Sigmoid colon (tissue), 7 donors: ENCODE measurements at places on chromosomes 2 and 18. TPM values are rescaled to one million over a fixed set of nuclear protein-coding genes. Genes with fewer than 3 reads are reported as not detected.
A peak's percentile ranks its signal among the peaks of the same experiment; 100 is the strongest.

Gene ACTR2
- 91.8 TPM for total RNA-seq

Gene PIGN
- total RNA-seq: 18.4 TPM

Gene DNER
- 9.8 TPM for total RNA-seq

Gene MEIS1
- total RNA-seq: 133 TPM

Gene NPC1
- total RNA-seq: 34.9 TPM

Gene DLX2
- total RNA-seq: under 0.01 TPM

- H3K4me3 ChIP-seq: no peak overlapping the region
- no peaks in the 10 kb centered on the region for H3K36me3 ChIP-seq
- H3K27ac ChIP-seq: no peak overlapping the region
- H3K27me3 ChIP-seq: no peaks in the 10 kb centered on the region
These were observed 111.0 kb downstream of the RBM43 start for GRCh38 chr2:151150331-151151320.

DNA sequence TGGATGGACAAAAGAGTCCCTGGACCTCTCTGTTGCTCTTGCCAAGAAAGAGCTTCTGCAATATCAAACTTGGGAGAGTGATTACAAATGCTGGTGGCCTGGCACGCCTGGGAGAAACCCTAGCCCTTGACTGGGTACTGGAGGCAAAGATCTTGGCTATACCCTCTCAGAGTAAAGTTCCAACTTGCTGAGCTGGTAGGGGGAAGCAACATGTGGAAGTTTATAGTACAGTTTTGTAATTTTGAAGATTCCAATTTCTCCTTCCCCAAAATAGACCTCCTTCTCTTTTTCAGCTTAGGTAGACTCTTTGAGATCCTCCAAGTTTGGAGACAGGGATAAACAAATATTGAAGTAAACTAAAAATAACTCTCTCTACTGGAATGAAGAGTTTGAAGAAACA, 645.3 kb downstream of the NR4A2 start:
- no peak overlapping the region for H3K4me3 ChIP-seq
- no peaks in the 10 kb centered on the region for H3K4me1 ChIP-seq
- H3K36me3 ChIP-seq: no peaks in the 10 kb centered on the region
- DNase-seq: no peak
- no peak overlapping the region for H3K27ac ChIP-seq
- no peaks in the 10 kb centered on the region for H3K27me3 ChIP-seq

GRCh38 chr18:12034241-12035100, 53.2 kb downstream of the IMPA2 start:
- no peaks in the 10 kb centered on the region for H3K27me3 ChIP-seq
- H3K27ac ChIP-seq: no peak overlapping the region
- peak; percentile 57 for DNase-seq
- H3K36me3 ChIP-seq: no peaks in the 10 kb centered on the region
- no peak overlapping the region for H3K4me3 ChIP-seq

GRCh38 chr2:85854897-85855296, 33.9 kb downstream of the ST3GAL5 start:
- no peak overlapping the region for H3K4me3 ChIP-seq
- H3K27me3 ChIP-seq: no peaks in the 10 kb centered on the region
- H3K27ac ChIP-seq: no peak overlapping the region
- DNase-seq: no peak

DNA sequence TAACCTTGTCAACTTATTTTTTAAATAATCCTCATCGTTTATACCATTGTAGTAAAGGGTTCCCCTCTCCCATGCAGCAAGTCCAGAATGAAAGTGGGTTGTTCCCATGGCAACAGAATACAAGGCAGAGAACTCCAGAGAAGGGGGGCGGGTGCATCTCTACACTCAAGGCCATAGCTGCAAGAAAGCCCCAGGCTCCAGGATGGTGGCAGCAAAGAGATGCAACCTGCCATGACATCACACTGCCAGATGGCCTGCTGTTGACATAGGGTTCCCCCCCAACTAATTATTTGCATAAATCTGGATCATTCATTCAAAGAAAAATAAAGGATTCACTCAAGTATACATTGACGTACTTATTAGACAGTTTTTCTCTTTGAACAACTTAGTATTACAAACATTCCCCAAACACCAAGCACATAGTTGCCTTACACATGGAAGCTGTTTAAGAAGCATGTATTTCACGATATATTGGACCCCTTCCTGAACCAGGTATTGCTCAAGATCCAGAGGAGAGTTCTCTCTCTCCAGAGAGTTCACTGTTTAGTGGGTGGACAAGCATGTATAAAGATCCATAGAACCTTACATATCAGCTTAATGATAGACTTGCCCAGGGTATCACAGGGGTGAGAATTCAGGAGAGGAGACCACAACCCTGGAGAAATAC, 87.4 kb upstream of the KLF7 start:
- no peak for DNase-seq
- no peak overlapping the region for H3K4me3 ChIP-seq
- no peaks in the 10 kb centered on the region for H3K4me1 ChIP-seq
- no peak overlapping the region for H3K27ac ChIP-seq
- no peaks in the 10 kb centered on the region for H3K36me3 ChIP-seq

GRCh38 chr2:38380397-38381130, 3.5 kb upstream of the ATL2 start:
- H3K4me3 ChIP-seq: no peak overlapping the region
- DNase-seq: no peak
- H3K27me3 ChIP-seq: no peaks in the 10 kb centered on the region
- no peak overlapping the region for H3K27ac ChIP-seq
- peaks cover 15% of the 10 kb centered on the region for H3K4me1 ChIP-seq

GRCh38 chr2:42028571-42029148, 19.2 kb upstream of the PKDCC start:
- DNase-seq: no peak
- H3K4me1 ChIP-seq: no peaks in the 10 kb centered on the region
- H3K36me3 ChIP-seq: no peaks in the 10 kb centered on the region
- no peak overlapping the region for H3K27ac ChIP-seq
- H3K4me3 ChIP-seq: no peak overlapping the region

DNA sequence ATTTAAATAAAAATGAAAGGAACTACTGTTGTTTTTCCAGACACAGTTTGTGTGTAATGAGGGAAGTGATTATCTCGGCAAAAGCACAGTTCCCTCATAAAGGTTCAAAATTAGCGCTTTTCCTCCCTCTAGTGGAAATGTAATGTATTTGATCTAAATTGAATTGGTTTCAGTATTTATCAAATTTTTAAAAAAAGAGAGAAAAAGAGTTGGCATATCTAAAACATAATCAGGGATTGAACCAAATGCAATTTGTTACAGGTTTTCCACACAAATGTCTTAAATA, 37.5 kb downstream of the CMPK2 start:
- H3K4me1 ChIP-seq: peaks cover 24% of the 10 kb centered on the region
- no peak for DNase-seq
- no peak overlapping the region for H3K4me3 ChIP-seq
- H3K36me3 ChIP-seq: no peaks in the 10 kb centered on the region
- no peaks in the 10 kb centered on the region for H3K27me3 ChIP-seq

DNA sequence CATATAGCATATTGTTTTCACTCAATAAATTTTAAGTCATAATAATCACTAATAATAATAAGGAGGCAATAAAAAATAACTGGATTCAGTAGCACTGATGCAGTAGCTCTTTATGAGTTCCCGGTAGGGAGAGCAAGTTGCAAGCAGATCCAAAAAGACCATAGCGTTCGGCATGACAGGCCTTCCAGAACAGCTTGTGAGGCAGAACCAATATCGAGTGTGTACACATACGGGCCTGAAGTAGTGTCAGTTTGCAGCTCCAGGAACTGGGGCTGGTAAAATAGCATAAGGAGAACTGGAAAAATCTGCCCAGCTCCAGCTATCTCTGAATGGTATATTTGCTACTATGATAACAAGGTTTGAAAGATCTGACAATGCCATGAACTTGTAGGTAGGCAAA, 1607.8 kb upstream of the PIK3C3 start:
- no peak for DNase-seq
- H3K27ac ChIP-seq: no peak overlapping the region
- no peak overlapping the region for H3K4me3 ChIP-seq
- no peaks in the 10 kb centered on the region for H3K27me3 ChIP-seq

- H3K36me3 ChIP-seq: peaks cover 26% of the 10 kb centered on the region
- no peaks in the 10 kb centered on the region for H3K27me3 ChIP-seq
- no peak overlapping the region for H3K4me3 ChIP-seq
- peak; percentile 74 for DNase-seq
- H3K27ac ChIP-seq: peak overlapping the region; percentile 30
- peaks cover 9% of the 10 kb centered on the region for H3K4me1 ChIP-seq
These were observed 117.7 kb downstream of the ZNF516 start for GRCh38 chr18:76377359-76377756.

DNA sequence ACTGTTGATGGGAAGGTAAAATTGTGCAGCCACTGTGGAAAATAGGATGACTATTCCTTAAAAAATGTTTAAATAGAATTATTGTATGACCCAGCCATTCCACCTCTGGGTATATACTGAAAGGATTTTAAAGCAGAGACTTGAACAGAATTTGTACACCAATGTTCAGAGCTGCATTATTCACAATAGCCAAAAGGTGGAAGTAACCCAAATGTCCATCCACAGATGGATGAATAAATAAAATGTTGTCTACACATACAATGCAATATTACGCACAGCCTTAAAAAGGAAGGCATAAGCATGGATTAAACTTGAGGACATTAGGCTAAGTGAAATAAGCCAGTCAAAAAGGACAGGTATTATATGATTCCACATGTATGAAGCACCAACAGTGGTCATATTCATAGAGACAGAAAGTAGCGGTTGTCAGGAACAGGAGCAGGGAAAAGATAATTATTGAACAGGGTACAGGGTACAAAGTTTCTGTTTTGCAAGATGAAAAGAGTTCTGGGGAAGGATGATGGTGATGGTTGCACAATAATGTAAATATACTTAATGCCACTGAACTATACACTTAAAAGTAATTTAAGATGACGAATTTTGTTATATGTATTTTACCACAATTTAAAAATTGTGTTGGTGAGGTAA, 39.4 kb downstream of the EVA1A start:
- H3K27ac ChIP-seq: no peak overlapping the region
- H3K4me3 ChIP-seq: no peak overlapping the region
- no peak for DNase-seq
- no peaks in the 10 kb centered on the region for H3K27me3 ChIP-seq
- no peaks in the 10 kb centered on the region for H3K36me3 ChIP-seq

- no peaks in the 10 kb centered on the region for H3K36me3 ChIP-seq
- no peak for DNase-seq
- H3K27me3 ChIP-seq: no peaks in the 10 kb centered on the region
- H3K4me3 ChIP-seq: no peak overlapping the region
These were observed 315.7 kb upstream of the CWC22 start for GRCh38 chr2:180322781-180323180.

DNA sequence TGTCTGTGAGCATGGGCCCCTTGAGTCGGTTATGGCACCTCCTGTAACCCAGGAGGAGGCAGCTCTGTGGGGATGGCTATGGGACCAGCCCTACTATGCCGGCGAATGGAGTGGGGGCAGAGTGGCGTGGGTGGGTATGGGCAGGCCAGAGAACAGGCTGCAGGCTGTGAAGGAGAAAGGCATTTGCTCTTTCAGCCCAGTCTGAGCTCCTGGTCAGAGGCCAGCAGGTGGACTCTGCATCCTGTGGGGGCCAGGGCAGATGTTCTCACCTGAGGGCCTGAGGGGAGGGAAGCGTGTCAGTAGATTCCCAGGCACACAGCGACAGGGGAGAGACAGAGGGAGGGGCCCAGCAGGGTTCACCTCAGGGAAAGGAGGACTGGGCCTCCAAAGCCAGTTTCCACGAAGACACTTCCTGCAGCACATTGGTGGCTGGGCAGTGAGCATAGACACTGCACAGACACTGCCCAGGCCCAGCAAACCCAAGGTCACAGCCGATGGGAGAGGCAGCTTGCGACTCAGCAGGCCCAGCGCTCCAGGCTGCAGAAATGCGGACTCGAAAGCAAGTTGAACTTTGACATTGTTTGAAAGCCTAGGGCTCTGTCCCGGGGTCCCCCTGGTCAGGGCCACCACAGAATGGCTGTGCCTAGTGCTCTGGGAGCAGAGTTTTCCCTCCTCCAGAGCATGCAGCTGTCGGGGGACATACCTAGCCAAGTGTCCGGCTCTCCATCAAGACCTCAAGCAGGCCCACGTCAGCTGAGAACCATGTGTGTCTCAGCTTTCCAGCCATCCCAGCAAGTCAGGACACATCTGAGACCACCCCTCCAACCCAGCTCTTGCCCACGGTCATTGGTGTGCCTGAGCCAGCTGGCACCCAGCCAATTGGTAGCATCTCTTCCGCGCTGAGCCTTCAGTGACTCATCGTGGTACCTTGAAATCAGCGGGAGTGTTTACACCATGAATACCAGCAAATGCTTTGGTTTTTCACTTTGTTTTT, 53.8 kb downstream of the TGOLN2 start:
- H3K27ac ChIP-seq: peak overlapping the region; percentile 19
- DNase-seq: peak; percentile 79
- H3K36me3 ChIP-seq: no peaks in the 10 kb centered on the region
- H3K27me3 ChIP-seq: no peaks in the 10 kb centered on the region

DNA sequence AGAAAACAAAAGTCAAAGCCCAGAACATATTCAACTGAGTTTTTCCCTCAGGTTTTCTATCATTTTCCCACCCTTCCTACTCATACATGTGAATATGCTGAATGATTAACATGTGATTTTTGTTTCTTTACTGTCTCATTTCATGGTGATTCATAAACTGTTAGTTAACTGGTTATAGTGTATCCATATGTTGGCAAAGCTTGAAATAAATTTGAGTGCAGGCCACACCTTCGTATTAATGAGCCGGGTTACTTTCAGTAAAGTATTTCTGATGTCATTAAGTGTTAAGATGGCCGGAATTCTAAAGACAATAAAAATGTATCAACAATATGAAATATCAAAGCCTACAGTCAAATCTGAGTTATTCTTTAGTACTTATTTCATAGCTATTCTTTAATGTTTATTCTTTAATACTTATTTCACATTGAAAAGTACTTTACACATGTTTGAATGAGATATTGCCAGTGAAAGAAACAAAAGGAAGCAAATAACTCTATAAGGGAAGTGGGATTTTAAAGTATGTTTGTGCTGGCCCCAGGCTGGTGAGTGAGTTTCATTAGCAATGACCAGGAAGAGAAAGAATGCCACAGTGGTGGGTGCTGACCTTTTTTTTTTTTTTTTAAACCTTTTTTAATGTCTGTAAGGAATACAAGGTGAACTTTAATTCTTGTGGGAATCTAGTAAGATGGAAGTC, 178.6 kb downstream of the NEDD4L start:
- no peak for DNase-seq
- no peaks in the 10 kb centered on the region for H3K36me3 ChIP-seq
- H3K27ac ChIP-seq: peak overlapping the region; percentile 64
- H3K27me3 ChIP-seq: no peaks in the 10 kb centered on the region
- no peaks in the 10 kb centered on the region for H3K4me1 ChIP-seq
- H3K4me3 ChIP-seq: no peak overlapping the region

DNA sequence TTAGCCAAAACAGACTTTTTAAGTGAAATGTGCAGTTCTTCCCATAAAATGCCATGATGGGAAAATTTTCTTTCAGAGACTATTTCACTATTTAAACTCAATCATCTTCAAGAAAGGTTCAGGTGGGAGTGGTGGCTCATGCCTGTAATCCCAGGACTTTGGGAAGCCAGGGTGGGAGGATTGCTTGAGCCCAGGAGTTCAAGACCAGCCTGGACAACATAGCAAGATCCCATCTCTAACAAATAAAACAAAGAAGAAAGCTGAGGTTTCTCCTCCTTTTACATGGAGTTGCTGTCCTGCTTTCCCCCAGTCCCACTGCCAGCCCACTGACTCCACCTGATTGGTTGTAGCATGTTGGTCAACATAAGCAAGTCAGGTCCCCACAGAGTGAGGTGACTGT, 25.8 kb upstream of the SOS1 start:
- no peak overlapping the region for H3K27ac ChIP-seq
- H3K36me3 ChIP-seq: no peaks in the 10 kb centered on the region
- H3K4me3 ChIP-seq: no peak overlapping the region
- DNase-seq: no peak
- no peaks in the 10 kb centered on the region for H3K27me3 ChIP-seq

GRCh38 chr18:48902023-48902855, 48.5 kb downstream of the SMAD7 start:
- peak; percentile 93 for DNase-seq
- no peaks in the 10 kb centered on the region for H3K27me3 ChIP-seq
- H3K27ac ChIP-seq: peak overlapping the region; percentile 76
- H3K36me3 ChIP-seq: no peaks in the 10 kb centered on the region
- H3K4me1 ChIP-seq: peaks cover 19% of the 10 kb centered on the region
